ENCODE measurements at places on chromosomes 11 and 22.

- no peak for DNase-seq
Measured at GRCh38 chr11:59475176-59475575, 2.1 kb downstream of the OR4D10 start.

GRCh38 chr11:76974179-76974891 is 59.9 kb upstream of the B3GNT6 start:
- DNase-seq = no peak

- no peak for DNase-seq
Measured at GRCh38 chr11:74532501-74533246, 39.1 kb upstream of the LIPT2 start.

DNA sequence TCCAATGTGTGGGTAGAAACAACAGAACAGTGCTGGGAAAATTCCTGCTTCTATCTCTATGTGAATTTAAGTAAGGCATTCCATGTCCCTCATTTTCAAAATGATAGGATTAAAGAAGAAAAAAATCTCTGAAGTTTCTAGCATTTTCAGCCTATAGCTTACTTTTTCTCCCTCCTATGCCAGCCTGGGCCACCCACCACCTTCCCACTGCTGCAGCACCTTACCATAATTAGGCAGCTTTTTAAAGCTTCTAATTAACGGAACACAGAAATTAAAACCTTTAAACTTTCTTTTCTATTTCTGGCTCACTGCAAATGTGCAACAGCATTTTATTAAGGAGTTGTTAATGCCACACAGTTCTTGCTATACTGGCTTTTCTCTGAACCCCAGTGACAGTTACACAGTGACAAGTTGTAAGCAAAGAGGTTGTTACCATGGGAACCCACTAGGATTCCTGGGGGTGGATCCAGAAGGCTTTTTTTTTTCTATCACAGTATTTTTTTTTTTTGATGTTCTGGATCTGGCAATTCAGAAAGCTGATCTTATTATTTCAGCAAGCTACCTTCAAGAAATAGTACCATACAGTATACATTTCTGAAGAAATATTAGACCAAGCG is 20.2 kb downstream of the CELF1 start:
- no peak for DNase-seq

- no peak for DNase-seq
Measured at GRCh38 chr11:44319170-44319551, 9.2 kb upstream of the ALX4 start.

DNA sequence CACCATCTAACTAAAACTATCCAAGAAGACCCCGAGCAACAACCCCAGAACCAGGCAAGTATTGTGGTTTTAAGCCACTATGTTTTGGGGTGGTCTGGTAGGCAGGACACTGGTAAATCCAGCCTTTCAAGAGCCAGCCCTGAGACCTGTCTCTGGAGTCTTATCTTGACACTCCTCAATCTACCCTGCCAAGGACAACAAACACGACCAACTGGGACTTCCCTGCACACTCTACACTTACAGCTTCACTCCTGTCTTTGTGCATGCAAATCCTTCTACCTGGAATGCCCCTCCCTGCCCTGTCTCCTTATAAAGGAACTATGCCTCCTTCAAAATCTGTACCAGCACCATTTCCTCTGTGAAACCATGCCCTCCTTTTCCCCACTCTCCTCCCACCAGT is 107.3 kb downstream of the RPL27A start:
- no peak for DNase-seq

DNA sequence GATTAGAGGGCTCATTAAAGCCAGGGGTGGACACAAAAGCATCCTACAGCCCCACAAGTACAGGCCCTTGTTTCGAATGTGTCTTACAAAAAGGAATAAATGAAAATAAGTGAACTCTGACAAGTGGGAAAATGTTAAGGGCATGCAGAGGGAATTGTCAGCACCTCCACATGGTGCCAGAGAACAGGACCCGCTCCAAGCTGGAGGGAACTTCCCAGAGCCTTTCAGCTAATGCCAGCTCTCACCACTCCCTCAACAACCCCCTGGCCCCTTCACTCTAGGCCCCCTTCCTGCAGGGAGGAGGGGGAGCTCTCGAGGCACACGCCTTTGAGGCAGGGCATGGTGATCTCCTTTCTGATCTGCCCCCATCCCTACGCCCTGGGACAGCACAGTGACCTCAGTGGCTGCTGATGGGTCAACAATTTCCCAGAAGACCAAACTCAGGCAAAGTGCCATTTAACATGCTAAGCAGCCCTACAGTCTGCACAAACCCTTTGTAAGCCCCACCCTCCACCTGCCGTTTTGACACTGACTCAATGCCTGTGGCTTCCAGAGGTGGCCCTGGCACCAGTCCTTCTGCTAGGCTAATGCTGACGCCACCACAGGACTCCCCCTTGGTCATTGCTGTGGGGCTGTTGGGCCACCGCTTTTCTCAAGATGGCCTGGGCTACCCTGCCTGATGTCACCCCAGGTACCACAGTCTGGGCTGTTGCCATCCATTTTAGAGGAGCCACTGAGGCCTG is 12.5 kb upstream of the CHST1 start:
- no peak for DNase-seq

- no peak for DNase-seq
Measured at GRCh38 chr11:121035169-121035755, 11.4 kb downstream of the TBCEL start.

DNA sequence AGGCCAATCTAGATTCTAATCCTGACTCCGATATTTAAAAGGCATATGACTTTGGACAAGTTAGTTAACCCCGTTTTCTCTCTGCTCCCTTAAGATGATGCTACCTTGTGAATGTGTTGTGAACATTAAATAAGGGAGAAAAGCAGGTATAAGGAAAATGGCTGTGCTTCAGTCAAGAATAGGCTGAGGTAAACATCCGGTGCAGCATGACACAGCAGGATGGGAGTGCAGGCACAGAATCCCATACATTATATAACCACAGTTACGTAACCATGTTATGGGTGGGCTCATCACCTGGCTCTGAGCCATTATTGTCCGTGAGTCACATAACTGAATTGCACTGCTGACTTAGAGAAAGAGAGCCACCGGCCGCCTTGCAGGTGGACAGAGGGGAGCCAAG is 382.2 kb upstream of the ANO5 start:
- no peak for DNase-seq

- DNase-seq = no peak
Measured at GRCh38 chr11:61133956-61134662, 27.1 kb downstream of the VPS37C start.

DNA sequence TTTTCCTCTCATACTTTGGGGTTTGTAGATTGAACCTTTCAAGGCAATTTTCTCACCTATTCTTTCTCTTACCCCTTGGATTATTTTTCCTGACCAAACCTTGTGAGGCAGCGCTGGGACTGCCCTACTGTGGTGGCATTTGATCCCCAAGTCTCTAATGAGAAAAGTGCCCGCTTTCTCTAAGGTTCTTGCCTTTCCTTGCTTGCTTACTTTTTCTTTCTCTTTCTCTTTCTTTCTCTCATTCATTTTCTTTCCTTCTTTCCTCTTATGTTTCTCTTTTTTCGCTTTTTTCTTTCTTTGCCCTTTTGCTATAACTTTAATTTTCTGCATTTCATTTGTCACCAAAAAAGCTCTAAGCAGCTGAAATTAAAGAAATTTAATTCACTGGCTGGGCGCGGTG is 40.7 kb upstream of the ADSL start:
- no peak for DNase-seq

DNA sequence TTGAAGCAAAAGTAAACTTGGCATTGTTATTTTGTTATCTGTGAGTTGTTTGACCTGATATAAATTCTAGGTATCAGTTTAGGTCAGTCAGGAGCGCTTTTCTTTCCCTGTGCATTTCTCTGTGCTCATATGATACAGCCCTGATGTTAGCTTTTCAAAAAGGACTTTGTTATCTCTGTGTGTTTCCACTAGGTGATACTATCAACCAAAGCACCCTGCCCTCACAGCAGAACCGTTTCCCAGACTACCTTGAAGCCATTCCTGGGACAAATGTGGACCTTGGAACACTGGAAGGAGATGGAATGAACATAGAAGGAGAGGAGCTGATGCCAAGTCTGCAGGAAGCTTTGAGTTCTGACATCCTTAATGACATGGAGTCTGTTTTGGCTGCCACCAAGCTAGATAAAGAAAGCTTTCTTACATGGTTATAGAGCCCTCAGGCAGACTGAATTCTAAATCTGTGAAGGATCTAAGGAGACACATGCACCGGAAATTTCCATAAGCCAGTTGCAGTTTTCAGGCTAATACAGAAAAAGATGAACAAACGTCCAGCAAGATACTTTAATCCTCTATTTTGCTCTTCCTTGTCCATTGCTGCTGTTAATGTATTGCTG is 87.7 kb upstream of the BIRC3 start:
- no peak for DNase-seq

- no peak for DNase-seq
Measured at GRCh38 chr22:36343720-36344105, 44.1 kb downstream of the MYH9 start.

- no peak for DNase-seq
Measured at GRCh38 chr11:34349882-34350281, 7.9 kb downstream of the ABTB2 start.

DNA sequence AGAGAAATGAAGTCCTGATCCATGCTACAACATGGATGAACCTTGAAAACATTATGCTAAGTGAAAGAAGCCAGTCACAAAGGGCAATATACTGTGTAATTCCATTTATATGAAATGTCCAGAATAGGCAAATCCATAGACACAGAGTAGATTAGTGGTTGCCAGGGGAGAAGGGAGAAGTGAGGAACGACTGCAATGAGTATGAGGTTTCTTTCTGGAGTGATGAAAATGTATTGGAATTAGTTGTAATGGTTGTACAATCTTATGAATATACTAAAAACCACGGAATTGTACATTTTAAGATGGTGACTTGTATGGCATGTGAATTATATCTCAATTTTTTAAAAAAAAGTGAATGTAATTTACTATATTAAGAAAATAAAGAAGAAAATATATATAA is 83.1 kb upstream of the GDPD4 start:
- no peak for DNase-seq

- no peak for DNase-seq
Measured at GRCh38 chr11:74683279-74683871, 47.9 kb downstream of the CHRDL2 start.

- DNase-seq = no peak
Measured at GRCh38 chr11:118321386-118322082, 17.0 kb downstream of the CD3E start.

- no peak for DNase-seq
Measured at GRCh38 chr11:79400717-79401330, 40.0 kb downstream of the TENM4 start.

DNA sequence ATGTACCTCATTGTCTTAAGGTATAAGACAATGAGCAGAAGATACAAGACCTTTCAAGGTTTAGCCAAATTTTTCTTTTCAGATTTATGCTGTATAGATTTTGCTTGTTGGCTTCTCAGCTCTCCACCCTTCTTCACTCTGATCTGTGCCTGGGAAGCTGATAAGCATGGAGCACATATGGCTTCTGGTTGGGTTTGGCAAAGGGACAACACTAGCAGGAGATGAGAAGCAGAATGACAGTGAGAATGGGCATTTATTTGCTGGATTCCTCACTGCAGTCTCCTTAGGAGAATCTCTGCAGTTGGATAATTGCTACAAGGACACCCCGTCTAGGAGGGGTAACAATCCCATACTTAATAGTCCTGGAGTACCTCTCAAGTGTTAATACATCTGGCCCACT is 474.8 kb upstream of the CCDC90B start:
- DNase-seq = peak; percentile 12

GRCh38 chr11:33387996-33388395 is 130.8 kb downstream of the HIPK3 start:
- no peak for DNase-seq

- peak; percentile 10 for DNase-seq
Measured at GRCh38 chr22:35634943-35635540, 13.2 kb upstream of the APOL6 start.

GRCh38 chr11:104713401-104713800 is 184.9 kb downstream of the CASP12 start:
- no peak for DNase-seq

- peak; percentile 37 for DNase-seq
Measured at GRCh38 chr11:81874635-81875034, 859.0 kb downstream of the FAM181B start.

DNA sequence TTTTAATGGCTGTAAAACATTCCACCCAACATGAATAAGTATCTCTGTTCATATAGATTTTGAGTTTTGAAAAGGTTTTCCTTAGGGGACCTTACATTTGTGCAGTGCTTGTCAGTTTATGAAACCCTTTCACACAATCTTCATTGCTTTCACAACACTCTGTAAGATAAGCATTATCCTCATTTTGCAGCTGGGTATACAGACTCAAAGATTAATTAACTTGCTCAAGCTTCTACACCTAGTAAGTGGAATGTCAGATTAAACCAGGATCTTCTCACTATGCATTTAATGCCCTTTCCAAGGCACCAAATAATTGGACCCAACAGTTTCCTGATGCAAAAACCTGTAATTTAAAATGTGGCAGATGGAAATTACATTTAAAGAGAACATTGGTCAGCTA is 11.6 kb upstream of the GAB2 start:
- no peak for DNase-seq

- no peak for DNase-seq
Measured at GRCh38 chr11:130261571-130261970, 53.1 kb downstream of the ZBTB44 start.

- peak; percentile 13 for DNase-seq
Measured at GRCh38 chr22:38317995-38318715, 922 bp upstream of the CSNK1E start.

- DNase-seq = peak; percentile 70
Measured at GRCh38 chr11:126167488-126167887, 44.0 kb downstream of the RPUSD4 start.

- no peak for DNase-seq
Measured at GRCh38 chr11:79626135-79627075, 185.6 kb upstream of the TENM4 start.

GRCh38 chr11:132734217-132734616 is 798.1 kb downstream of the OPCML start:
- no peak for DNase-seq

- no peak for DNase-seq
Measured at GRCh38 chr11:119907122-119907851, 178.3 kb upstream of the NECTIN1 start.

DNA sequence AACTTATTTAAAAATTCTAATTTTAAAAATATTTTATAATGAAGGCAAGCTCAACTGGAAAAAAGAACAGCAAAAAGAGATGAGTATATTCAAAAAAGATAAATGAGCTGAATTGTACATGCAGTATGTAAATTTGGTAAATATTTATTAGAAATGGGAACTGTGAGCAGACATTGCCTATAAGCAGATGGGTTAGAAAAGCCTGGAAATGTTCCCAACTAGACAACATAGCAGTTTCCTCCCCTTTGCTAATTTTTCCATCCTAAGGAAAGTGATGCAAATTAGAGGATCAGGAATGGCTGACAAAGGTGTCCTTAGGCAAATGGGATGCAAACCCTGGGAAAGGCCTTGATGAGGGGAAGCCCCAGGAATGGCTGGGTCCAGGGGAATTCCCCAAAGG is 37.2 kb downstream of the TP53I11 start:
- no peak for DNase-seq

- no peak for DNase-seq
Measured at GRCh38 chr11:11416917-11417316, 63.9 kb upstream of the CSNK2A3 start.

- no peak for DNase-seq
Measured at GRCh38 chr22:36351921-36352802, 35.6 kb downstream of the MYH9 start.

Data from NCI-H446 (cell line).